Activated CD8-positive, alpha-beta memory T cell treated with anti-CD3 and anti-CD28 coated beads, Interleukin-2, amount 50 U/mL, for 4 hours (primary cell): ENCODE measurements at places on chromosomes 16 and 17.
A peak's percentile ranks its signal among the peaks of the same experiment; 100 is the strongest.

DNA sequence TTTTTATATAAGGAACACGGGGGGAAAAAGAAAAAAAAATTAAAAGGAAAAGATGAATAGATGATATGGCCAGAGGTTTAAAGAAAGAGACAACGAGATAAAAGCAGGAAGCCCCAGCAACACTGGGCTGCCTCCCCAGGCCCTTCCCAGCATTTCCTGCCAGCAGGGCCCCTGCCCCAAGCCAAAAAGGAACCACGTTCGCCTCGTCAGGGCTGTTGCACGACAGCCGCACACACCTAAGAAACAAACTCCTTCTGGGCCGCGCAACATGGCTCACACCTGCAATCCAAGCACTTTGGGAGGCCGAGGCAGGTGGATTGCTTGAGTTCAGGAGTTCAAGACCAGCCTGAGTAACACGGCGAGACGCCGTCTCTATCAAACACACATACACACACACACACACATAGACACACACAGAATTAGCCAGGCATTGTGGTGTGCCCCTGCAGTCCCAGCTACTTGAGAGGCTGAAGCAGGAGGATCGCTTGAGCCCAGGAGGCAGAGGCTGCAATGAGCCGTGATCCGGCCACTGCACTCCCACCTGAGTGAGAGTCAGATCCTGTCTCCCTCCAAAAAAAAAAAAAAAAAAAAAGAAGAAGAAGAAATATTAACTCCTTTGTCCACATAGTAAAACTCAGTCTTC, 83.0 kb downstream of the ANKRD11 start:
- no peak for DNase-seq

- DNase-seq = no peak
Observed at GRCh38 chr16:57603115-57604024, 25.1 kb upstream of the ADGRG1 start.

GRCh38 chr16:28990375-28991040, 5.7 kb downstream of the LAT start:
- DNase-seq = peak; percentile 71

DNA sequence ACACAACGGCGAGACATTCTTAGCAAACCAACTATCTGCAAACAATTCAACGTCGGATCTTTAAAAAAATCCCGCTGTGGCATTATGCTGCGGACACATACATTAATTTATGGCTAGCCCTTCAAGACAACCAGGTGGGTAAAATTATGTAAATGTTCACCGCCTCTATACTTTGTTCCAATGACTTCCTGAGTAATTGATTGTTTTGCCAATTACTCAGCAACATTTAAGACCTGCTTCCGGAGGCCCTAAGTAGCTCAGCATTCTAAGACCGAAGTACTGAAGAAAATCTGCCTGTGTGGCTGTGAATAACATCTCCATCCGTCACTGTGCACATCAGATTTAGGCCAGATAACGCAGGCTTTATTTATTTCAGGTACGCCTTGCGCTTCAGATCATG, 23.3 kb downstream of the QPRT start:
- no peak for DNase-seq

DNA sequence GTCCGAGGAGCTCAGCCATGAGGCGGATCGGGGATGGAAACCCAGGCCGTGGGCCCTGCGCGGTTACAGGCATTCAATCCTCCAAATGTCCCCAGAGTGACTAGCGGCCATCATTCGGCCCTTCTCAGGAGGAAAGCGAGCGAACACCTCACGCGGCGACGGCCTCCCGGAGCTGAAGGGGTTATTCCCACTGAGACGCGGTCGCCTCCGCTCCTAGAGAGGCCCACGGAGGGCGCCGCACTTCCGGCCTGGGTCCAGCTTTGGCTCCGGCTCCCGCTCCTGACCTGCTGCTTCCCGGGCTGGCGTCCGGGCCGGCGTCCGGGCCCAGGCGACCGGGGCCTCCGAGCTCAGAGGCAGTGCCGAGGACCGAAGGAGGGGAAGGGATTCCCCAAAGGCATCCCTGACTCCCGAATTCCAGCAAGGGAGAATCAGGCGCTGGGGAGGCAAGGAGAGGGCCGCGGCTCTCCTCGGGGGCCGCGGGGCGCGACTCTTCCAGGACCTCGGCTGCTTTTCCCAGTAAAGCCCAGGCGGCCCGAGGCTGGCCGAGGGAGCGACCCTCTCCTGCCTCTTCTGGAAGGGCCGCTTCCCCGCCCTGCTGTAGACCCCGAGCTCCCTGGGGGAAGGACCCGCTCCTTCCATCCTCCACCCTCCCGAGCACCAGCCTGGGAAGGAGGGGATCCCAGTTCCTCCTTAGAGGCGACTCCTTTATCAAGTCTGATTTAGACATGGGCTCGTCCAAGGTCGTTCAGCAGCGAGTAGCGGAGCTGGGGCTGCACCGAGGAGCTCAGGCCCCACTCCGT, 18.6 kb upstream of the ZNF629 start:
- DNase-seq = peak; percentile 62

GRCh38 chr17:4998027-4998731, 429 bp downstream of the KIF1C start:
- peak; percentile 34 for DNase-seq

DNA sequence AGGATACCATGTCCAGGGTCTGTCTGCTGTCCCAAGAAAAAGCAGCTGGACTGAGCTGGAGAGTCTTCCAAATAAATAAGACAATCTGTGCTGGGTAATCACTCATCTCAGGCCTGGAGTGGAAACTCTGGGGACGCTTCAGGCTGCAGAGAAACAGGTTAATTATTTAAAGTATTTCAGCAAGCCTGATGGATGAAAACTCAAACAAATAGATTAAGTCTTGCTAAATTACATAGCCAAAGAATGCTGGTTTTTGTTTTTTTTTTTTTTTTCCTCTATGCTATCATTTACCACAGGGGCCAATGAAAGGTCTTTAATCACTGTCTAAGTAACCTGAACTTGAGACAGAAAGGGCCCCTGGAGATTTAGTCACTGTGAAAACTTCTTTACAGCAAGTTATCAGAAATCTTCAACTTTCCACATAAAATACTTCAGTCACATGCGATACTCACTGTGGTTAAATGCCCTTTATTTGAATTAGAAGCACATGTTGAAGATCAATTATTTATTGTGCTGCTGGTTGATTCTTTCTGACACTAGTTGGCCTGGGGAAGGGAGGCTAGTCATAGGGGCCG, 31.0 kb upstream of the KCNJ2 start:
- DNase-seq = no peak

- no peak for DNase-seq
Observed at GRCh38 chr17:47948706-47949196, 7.4 kb downstream of the PNPO start.

GRCh38 chr16:24174504-24174903, 81.6 kb upstream of the CACNG3 start:
- no peak for DNase-seq
